Stimulated activated CD8-positive, alpha-beta memory T cell treated with anti-CD3 and anti-CD28 coated beads, Interleukin-2, amount 100 ng/mL, for 1 hour (primary cell): ENCODE measurements at places on chromosomes 7 and 10.
A peak's percentile ranks its signal among the peaks of the same experiment; 100 is the strongest.

DNA sequence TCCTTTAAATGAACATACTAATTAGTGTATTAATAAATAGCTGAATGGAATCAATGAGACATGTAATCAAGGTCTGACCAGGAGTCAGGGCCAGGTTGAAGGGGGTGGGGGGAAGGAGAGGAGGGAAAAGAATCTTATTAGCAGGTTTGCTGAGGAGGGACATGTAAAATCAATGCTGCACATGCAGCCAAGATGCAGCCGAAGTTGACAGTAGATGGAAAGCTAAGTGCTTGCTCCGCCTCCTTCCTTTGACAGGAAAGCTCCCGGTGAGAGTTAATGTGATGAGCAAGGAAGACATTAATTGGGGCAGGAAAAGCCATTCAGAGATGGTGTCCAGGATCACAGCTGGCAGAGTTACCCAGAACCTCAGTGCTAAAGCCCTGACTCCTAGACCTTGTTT, 24.4 kb downstream of the PLXNA4 start:
- no peak for DNase-seq

DNA sequence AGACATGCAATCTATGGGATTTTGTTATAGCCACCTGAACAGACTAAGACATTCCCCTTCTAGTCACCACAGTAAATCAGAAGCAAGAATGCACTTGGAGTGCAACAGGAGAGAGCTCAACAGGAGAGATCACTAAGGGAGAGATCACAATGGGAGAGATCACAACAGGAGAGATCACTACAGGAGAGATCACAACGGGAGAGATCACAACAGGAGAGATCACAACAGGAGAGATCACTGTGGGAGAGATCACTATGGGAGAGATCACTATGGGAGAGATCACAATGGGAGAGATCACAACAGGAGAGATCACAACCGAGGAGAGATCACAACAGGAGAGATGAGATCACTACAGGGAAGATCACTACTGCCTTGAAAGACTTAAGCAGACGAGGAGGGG, 238.5 kb upstream of the PITRM1 start:
- no peak for DNase-seq

DNA sequence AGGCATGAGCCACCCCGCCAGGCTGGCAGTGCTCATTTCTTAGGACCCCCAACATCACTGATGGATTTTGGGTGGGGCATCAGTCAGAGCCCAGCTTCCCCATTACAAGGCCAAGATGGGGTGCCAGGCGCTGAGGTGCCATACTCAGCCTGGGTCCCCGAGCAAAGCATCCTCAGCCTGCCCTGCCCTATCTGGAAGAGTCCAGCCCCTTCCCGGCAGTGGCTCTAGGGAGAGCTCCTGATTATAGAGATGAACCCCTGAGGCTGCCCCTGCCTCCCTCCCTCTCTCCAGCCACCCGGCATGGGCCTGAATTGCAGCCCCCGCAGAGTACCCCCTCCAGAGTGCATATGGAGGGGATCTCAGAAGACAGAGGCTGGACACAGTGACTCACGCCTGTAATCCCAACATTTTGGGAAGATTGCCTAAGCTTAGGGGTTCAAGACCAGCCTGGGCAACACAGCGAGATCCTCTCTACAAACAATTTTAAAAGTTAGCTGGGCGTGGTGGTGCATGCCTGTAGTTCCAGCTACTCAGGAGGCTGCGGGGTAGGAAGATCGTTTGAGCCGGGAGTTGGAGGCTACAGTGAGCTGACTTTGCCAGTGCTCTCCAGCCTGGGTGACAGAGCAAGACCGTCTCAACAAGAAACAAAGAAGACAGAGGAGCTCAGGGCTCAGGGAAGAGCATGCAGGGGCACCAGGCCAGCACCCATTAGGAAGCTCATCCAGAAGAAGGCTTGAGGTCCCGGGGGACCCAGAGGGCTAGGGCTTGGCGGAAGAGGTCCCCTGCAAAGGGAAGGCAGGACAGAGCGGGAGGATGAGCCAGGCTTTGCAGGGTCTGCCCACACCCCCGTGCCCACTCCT, 13.3 kb downstream of the LAT2 start:
- no peak for DNase-seq

DNA sequence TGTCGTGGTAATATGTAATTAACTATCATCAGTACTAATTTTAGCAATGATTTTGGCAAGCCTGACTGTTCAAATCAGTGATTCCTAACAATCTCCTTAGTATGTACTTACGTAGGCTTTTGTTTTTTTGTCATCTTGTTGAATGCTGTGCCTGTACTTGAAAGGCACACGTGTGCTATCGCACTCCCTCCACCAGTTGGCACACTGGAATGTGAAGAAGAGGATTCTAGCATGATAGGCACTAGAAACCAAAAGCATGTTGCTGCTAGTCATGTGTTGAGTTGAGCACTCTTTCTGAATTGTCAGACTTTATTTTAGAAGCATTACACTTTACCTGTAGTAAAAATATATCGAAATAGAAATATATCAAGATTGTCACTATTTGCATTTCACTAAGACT, 59.1 kb downstream of the TASOR2 start:
- no peak for DNase-seq

- DNase-seq, result no peak
These were observed 451.0 kb upstream of the GALNT17 start for GRCh38 chr7:70680743-70681468.

DNA sequence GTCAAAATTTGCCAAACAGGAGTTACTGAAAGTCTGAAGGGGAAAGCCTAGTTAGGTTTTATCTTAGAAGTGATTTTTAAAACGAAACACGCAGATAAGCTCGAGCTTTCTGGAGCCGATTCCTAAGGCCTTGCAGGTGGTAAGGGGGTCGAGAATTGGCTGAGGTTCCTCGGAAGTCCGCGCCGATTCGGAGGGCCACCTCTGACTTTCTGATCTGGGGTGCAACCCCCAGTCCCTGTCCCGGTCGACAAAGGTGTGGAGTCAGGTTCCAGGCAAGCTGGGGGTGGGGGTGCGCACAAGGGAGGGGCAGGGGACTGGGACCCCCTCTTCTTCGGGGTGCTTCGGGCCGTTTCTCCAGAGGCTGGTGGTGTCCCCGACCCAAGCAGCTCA, 701 bp upstream of the CUL1 start:
- DNase-seq, result no peak

GRCh38 chr7:30933124-30933974, 21.7 kb downstream of the AQP1 start:
- no peak for DNase-seq

- DNase-seq, result no peak
These were observed 49.3 kb downstream of the DENND2A start for GRCh38 chr7:140591180-140591902.

DNA sequence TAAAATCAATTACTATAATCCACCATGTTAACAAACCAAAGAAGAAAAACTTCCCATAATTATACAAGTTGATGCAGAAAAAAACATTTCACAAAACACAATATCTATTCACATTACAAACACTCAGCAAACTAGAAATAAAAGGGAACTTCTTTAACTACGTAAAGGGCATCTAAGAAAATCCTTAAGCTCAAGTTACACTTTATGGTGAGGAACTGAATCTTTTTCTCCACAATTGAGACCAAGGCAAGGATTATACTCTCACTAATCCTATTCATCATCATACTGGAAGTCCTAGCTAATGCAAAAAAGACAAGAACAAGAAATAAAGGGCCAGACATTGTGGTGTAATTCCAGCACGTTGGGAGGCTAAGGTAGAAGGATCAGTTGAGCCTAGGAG, 159.9 kb downstream of the ZNF365 start:
- no peak for DNase-seq

GRCh38 chr10:19097151-19097550, 48.5 kb downstream of the MALRD1 start:
- DNase-seq, result no peak

DNA sequence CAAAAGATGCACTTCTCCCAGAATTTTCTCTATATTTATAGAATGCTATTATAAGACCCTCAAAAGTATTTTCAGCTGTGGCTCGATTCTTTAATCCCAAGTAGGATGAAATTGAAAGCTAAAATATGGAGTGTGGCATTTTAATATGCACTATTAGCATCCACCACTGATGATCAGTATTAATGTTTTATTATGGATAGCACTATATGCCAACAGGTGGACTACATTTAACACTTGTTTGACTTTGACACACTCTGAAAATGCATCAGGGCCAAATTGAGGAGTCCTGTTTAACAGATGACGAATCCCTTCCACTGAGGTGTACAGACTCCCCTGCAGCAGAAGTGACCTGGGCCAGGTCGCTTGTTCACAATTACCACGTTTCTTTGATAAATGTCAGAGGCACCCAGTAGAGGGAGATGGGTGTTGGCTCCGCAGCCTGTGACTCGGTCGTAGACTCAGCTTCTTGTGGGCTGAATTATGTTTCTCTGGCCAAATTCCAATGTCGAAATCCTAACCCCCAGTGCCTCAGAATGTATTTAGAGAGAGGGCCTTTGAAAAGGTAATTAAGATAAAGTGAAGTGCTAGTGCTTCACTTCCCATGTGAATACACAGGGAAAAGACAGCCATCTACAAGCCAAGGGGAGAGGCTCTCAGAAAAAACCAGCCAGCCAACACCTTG, 48.1 kb downstream of the WIPF3 start:
- no peak for DNase-seq

DNA sequence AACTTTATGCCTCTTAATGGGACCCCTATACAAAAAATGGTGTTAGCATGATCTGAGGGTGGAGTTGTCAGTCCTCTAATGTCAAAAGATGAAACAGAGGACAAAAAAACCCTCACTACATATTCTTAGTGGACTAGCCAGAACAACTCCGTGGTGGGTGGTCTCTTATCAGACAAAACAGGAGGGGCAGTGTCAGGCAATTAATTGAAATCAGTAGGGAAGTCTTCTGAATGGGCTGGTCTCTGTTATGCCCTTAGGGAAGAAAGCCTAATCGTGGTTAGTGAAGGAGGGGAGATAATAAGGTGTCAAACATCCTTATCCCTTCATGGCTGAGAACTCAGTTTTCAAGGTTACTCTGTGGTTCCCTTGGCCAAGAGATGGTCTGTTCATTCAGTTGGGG, 909.4 kb downstream of the GRID1 start:
- DNase-seq, result no peak

- no peak for DNase-seq
These were observed 6.1 kb downstream of the CYP2W1 start for GRCh38 chr7:988963-989529.

DNA sequence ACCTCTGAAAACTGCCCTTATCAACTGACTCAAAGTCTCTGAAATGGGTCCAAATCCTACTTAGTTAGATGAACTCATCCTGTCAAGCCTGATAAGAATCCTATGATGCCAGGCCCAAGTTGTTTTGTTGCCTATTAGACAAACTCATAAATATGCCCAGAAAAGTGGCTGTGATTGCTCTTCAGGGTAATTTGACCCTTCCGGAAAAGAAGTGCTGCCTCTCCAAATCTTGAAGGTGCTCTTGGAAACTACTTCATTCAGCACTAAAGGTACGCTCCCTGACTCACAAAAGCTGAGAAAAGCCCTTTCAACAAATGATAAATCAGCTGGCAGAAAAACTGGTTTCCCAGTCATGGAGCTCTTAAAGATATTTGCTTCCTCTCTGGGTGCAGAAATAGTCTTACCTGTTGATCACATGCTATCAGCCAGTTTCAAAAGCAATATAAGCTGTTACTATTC, 6.7 kb downstream of the IFIT5 start:
- DNase-seq, result no peak

DNA sequence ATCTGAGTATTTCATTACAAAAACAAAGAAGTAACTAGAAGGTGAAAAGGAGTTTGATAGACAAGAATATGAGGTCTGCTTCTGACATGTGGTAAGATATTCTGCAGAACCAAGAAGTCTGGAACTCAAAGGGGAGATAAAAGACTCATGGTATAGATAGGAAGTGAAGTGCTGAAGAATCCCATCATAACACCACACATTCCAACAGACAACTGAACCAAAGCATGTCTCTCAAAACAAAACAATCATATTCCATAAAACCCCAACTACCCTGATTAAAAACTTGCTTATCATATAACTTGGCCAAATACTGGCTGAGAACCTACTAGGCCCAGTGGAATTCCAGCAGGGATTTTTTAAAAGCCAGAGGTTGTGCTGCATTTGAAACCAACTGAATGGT, 178.7 kb downstream of the JAZF1 start:
- DNase-seq, result no peak

- DNase-seq, result peak; percentile 42
These were observed 81.7 kb downstream of the RNF216 start for GRCh38 chr7:5699467-5700384.

- no peak for DNase-seq
These were observed 91.7 kb downstream of the PTPRE start for GRCh38 chr10:127998501-127999144.

DNA sequence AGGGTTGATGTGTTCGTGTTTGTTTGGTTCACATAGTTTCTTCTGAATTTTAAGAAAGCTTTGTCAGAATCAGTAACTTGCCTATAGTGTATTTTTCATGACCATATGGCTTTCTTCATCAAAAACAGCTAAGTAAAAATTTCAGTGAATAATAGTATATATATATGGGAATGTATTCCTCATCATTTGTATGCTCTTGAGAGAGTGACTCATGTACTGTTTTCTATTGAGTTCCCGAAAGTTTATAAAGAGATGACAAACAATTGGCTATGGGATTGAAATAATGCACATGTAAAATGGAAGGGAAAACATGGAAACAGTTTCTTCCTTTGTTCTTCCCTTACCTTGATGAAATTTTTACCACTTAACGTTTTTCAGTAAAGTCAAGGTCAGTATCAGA, 56.4 kb downstream of the KAT6B start:
- no peak for DNase-seq

DNA sequence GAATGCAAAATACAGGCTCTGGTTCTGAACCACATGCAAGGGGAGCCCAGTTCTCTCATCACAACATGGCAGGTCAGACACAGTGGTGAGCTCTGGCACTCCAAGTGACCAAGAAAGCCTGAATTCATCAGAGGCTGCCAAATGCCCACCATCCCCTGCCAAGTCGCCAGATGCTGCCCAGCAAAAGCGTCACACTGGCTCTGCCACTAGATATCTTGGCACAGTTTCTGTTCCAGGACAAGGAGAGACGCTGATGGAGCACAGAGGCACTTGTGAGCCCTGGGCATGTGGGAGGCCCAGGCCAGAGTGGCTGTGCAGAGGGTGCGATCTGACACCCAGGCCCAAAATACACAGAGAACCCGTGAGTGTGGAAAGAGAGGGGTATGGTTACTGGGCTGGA, 57.8 kb downstream of the GAD2 start:
- DNase-seq, result no peak

DNA sequence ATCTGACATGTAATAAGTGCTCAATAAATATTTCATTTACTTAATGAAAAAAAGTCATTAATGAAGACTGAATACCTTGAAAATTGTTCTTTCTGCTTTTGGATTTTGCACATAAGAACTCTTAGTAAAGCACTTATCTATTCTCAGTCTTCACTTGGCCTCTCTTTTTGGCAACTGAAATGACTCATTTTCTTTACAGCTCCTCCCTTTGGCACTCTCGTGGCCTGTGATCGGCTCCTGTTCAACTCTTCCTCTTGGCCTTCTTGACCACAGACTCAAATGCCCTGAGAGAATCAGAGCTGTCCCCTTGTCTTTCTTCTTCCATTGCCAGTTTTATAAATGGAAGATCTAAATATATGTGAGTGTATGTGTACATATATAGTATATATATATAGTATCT, 54.2 kb downstream of the FOXP2 start:
- DNase-seq, result no peak
